ENCODE measurements at places on chromosomes 5 and 9.

- peak; percentile 65 for DNase-seq
Measured at GRCh38 chr9:120892748-120893610, 16.0 kb upstream of the PHF19 start.

DNA sequence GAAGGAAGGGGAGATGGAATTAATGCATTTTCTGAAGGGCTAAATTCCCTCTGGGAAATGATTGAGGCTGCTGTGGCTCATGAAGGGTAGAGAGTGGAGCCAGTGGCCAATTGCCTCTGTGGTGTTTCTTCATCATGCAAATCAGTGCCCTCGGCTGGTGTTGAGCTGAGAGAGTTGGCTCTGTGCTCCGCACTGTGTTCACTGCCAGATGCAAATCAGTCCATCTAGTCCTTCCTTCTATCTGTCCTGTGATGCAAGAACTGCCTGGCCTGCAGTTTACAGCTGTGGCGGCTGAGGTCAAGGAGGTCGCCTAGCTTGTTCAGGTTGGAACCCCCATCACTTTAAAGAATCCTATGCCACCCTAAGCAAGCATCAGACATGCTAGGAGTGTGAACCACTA lies 6.0 kb downstream of the TMEM171 start:
- no peak for DNase-seq

DNA sequence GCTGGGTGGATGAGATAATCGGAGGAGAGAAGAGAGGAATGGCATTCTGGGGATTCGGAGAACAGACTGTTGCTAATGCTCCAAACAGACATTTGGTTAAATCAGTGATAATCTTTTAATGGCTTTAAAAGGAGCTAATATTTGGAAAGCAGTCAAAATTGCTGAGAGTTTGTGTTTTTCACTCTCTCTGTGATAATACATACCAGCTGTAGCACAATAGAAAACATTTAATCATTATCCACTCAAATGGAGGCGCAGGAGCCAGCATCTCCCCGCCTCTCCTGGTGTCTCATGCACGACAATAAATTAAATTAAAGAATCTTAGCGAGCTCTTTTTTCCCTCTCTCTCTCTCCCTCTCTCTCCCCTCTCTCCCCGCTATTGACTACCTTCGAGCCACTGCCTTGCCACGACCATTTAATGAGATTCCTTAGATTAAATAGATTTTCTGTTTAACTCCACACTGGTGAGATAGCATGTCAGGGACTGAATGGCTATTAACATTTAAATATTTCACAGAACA lies 268.6 kb upstream of the MVB12B start:
- DNase-seq = no peak

DNA sequence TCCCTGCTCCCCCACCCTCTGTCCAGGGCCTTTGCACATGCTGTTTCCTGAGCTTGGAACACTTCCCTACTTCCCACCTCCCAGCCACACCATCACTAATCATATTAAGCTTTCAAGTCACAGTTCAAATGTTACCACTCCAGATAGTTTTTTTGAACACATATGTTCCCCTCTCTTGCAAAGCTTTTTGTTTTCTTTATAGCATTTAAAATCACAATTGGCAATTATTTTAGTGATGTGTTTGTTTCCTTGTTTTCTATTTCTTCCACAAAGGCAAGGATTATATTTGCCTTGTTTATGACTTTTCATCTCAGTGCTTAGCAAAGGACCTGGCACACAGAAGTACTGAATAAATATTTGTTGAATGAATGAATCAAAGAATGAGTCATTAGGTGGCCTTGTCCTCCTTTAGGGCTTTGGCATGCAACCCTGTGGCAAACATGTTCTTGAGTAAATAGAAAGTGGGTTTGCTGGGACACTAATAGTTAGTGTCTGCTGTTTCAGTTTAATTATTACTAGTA lies 386.8 kb downstream of the FGF10 start:
- no peak for DNase-seq

DNA sequence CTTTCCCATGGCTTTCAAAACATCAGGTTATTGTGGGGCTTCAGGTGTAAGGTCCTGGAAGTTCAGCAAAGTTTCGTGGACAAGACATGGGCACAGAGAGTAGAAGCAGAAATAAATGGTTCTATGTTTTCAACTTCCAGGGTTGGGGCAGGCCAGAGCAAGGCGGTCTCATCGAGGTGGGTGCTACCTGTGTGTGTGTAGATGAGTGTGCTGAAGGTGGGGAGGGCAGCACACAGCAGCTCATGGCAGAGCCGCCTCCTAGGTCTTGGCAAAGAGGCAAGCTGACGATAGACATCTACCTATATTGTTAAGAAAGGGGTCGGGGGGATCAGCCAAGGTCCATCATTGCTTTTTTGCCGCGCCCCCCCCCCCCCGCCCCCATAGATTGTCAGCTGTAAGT lies 3.8 kb downstream of the RAB24 start:
- peak; percentile 16 for DNase-seq

DNA sequence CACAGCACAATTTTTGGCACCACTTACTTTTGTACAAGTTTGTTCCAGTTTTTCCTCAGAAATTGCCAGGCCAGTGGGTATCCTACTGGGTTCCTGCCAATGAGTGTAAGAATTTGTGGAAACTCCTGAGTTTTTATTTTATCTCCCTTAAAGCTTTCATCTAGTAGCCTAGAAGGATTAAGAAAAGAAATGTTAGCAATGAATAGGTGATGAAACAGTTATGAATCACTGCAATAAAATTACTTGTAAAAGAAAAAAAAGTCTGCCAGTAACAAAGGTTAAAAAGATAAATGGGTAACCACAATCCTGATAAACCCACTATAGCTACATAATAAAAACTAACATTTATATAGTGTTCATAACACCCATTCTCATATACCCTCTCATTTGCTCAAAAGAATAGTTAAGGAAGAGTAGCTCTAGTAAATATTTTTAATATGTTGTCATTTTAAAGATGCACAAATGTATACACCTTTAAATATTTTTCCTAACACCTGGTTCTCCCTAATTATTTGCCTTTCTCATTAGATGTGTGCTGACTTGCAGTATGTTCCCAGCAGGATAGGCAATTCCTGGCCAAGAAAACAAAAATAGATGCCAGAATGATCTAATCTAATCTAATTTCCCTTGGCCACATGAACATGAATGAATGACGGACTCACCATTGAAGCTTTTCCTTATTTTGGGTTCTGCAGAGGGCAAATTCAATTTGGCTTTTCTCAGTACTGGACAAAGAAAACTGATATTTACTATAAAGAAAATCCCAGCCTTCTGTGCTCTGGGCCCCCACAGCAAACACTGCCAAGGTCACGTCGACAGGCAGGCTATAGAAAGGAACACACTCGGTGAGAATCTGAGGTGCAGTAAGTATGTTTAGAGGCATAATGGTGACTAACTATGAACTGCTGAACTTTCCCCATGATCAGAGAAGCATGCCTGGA lies 26.4 kb downstream of the ERAP1 start:
- no peak for DNase-seq

DNA sequence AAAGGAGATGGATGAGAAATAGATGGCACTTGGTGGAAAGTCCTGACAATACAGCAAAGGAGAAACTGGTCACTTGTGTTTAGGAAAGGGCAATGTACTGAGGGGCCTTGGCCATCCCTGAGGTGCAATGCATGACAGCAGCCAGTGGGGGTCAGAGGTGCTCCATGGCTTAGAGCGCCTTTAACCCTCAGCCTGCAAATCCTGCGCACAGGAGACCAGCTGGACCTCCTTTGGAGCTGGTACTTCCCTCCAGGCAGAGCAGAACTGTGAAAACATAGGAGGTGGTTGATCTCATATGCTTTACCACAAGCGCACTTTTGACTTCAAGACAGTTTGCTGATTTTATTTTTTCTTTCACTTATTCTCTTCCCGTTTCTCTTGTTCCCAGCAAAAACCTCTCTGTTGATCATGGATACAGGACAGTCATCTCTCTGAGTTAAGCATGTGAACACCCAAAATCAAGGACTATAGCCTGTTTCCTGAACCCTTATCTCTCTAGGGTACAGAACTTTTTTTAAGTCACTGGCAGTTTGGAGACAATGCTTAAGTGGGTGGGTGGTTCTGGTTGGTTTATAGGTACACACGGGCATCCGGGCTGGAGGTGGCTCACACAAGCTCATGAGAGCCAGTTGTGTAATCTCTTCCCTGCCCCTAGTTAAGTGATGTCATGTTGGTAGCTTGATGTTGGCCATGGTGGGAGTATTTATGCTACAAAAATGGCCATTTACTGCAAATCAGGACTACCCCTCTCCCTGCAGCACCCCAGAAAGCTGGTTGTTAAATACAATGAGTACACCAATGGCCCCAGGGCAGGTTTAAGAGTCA lies 37.6 kb upstream of the ANKRD55 start:
- peak; percentile 82 for DNase-seq

DNA sequence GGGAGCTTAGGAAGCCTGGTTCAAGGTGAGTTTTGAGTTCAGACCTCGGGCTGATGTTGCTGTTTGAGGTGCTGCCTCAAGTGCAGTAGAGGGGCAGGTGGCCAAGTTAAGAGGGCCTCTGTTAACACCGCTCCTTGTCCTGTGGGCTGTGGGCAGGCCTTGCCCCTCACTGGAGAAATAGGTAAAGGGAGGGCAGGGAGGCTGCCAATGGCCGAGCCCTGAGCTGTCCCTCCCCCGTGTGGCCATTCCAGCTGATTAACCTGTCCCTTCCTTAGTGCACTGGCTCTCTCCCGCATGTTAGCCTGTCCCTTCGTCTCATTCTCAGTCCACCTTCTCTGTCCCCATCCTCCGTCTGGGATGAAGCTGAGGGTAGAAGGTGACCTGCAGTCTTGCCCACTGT lies 21.4 kb downstream of the CNTFR start:
- no peak for DNase-seq
